ENCODE measurements at places on chromosomes 1 and 21. TPM values are rescaled to one million over a fixed set of nuclear protein-coding genes. Genes with fewer than 3 reads are reported as not detected.

GRCh38 chr1:39919545-39919944 lies 17.8 kb upstream of the MYCL start:
- peak; percentile 90 for DNase-seq

USH2A gene
- total RNA-seq: not detected

NHLH1 gene
- total RNA-seq: 0.20 TPM

LEMD1 gene
- total RNA-seq: 1.4 TPM

DNA sequence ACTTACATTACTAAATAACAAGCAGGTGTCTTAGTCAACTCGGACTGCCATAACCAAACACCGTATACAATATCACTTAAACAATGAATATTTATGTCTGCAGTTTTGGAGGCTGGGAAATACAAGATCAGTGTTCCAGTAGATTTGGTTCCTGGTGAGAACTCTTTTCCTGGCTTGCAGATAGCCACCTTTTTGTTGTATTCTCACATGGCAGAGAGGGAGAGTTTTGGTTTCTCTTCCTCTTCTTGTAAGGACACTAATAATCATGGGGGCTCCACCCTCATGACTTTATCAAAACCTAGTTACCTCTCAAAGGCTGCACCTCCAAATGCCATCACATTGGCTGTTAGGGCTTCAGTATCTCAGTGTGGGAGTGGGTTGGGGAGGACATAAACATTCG lies 82.9 kb upstream of the CACYBP start:
- DNase-seq: no peak

ESPN gene
- total RNA-seq: not detected

GRCh38 chr1:36703526-36704208 lies 221.0 kb upstream of the CSF3R start:
- DNase-seq: peak; percentile 69

GRCh38 chr1:89855413-89856123 lies 34.7 kb downstream of the LRRC8D start:
- DNase-seq: peak; percentile 39

EPHA10 gene
- total RNA-seq: 0.74 TPM

KLHDC9 gene
- total RNA-seq: not detected

LRRC8C gene
- total RNA-seq: 4.4 TPM

GRCh38 chr1:204445860-204446412 lies 34.3 kb upstream of the PPP1R15B start:
- peak; percentile 41 for DNase-seq

PRELP gene
- not detected for total RNA-seq

AZIN2 gene
- 4.3 TPM for total RNA-seq

DNA sequence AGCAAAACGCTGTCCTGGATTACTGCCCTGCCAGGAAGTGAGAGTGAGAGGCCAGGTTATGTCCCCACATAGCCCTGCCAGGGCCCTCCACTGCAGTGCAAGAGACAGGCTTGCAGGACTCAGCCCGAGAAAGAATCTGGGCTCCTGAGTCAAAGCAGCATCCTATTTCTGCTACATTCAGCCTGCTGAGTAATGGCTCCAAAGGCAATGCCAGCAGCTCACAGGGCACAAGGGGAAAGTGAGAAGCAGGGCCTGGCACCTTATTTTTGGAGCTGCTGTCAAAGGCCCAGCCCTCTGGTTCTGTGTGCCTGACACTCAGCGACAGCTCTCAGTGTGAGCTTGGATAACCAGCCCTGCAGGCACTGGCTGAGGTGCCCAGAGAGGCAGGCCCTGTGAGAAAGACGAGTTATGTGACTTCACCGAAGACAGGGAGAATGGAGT lies 83.9 kb downstream of the DTL start:
- no peak for DNase-seq

- no peak for DNase-seq
Measured at GRCh38 chr1:98874828-98875227, 129.8 kb downstream of the PLPPR5 start.

DNA sequence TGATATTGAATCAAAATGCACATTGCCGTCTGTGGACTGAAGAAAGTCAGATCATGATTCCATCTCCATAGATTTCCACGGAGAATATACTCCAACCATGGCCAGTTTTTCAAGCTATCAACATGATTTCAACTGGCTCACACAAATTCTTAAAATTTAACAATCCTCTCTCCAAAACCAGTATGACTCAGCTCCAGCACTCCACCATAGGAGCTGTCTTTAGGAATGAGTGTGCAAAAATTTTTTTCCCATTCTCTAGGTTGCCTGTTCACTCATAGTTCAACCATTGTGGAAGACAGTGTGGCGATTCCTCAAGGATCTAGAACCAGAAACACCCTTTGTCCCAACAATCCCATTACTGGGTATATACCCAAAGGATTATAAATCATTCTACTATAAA lies 40.8 kb downstream of the RGL1 start:
- DNase-seq: no peak

TRIM46 gene
- 0.21 TPM for total RNA-seq

DNA sequence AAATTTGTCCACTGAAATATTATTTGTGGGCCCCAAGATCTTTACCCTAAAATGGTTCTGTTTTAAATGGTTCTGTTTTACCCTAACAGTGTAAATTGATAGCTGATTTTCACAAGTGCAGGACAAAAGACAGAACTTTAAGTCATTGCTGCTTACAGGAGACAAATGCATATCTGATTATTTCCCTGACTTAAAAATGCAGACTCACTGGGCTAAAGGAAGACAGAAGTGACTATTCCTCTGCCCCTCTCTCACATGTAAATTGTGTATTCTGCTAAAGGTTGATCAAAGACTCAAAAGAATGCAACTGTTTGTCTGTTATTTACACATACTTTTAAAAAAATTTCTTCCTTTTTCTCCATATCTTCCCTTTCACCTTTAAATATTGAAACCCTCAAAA lies 12.7 kb downstream of the FCRL5 start:
- DNase-seq: no peak

GRCh38 chr1:27562021-27562420 lies 41.9 kb downstream of the AHDC1 start:
- no peak for DNase-seq

DNA sequence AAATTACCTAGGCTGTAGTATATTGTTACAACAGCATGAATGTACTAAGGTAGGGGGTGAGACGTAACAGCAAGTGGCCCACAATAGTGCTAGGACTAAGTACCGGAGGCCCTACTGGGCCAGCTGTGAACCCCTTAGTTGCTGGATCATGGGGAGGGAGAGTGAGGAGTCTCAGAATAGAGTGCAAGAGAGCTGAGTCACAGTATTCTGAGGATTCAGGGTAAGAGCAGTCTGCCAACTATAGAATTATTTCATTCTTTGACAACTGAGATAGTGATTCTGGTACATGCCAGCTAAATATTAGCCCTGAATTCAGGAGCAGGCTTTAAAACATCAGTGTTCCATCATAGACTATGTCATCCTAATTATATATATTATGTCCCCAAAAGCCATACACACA lies 218.7 kb downstream of the TM2D1 start:
- no peak for DNase-seq

DNA sequence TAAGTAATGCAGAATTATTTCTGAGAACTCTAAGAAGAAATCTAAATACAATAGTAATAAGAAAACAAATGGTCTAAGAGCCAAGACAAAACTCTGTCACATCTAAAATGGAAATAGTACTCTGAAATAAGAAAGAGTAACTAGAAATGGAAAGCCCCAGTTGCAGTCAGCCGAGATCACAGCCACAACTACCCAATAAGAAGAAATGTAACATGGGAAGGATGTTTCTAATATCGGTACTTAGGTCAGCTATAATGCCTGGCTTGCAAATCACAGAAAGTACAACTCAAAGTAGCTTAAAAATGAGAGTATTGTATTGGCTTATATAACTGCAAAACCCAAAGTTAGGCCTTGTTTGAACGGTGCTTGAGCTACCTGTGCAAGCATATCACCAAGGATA lies 58.6 kb upstream of the USP25 start:
- no peak for DNase-seq

Data from MCF 10A (cell line).